ENCODE measurements at places on chromosomes 3 and 15. TPM values are rescaled to one million over a fixed set of nuclear protein-coding genes. Genes with fewer than 3 reads are reported as not detected.

SH3GL3 gene
- not detected for total RNA-seq

DNA sequence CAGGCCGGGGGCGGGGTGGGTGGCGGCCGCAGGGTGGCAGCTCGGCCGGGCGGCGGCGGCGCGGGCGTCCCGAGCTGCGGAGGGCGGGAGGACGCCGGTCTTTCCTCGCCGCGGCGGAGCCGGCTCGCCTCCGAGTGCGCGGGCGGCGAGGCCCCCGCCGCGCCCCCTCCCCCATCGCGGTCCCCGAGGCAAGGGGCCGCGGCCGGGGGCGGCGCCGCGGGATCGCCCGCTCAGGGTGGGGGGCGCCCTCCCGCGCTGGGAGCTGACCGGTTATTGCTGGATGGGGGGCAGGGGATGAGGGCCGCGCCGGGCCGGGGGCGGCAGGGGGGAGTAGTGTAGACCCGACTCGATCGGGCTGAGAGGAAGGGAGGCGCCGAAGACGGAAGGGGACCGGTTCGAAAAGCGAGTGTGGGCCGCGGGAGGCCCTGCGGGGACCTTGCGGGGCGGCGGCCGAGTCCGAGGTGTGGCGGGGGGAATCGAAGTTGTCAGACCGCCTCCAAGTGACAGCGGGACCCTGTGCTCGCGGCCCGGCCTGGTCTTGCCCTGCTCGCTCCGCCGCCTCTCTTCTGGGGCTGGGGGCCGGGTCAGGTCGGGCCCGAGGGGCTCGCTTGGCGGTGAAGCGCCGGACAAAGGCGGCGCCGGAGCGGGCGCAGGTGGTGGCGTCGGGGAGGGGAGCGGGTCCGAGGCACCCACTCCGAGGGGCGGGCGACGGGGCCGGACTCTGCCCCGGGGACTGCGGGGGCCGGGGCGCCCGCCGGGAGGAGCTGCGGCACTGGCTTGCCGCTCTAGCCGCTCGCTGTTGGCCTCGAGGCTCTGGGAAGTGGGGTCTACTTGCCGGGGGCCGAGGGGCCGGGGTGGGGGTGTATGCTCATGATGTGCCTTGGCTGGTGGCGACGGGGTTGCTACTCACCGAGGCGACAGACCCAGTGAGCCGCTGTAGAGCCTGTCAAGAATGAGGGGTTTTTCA lies 1.1 kb downstream of the BAHD1 start:
- no peaks in the 10 kb centered on the region for H3K27me3 ChIP-seq
- peak; percentile 60 for DNase-seq
- peak overlapping the region; percentile 89 for H3K4me3 ChIP-seq
- H3K36me3 ChIP-seq: no peaks in the 10 kb centered on the region
- peaks cover 21% of the 10 kb centered on the region for H3K4me1 ChIP-seq
- H3K27ac ChIP-seq: peak overlapping the region; percentile 76

- H3K4me1 ChIP-seq: no peaks in the 10 kb centered on the region
- no peak overlapping the region for H3K27ac ChIP-seq
- H3K4me3 ChIP-seq: no peak overlapping the region
- H3K36me3 ChIP-seq: no peaks in the 10 kb centered on the region
- no peak for DNase-seq
- H3K27me3 ChIP-seq: no peaks in the 10 kb centered on the region
Observed at GRCh38 chr3:112761062-112761638, 85.5 kb downstream of the CD200R1L start.

DNA sequence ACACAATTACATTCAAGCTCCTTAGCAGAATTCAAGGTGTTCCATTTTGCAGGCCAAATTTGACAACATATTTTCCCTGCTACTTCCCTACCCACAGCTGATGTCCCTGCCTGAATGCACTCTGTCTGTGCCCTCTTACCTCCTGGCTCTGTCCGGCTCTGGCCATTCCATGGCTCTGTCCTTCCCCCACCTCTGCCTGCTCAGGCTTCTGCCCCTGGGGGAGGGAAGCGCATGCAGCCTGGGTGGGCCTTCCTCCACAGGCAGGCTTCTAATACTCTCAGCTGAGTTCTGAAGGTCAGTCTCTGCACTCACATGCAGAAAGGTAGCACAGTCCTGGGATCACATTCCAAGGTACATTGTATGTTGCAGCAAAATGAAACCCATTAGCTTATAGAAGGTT lies 113.6 kb upstream of the CACNA2D3 start:
- H3K4me1 ChIP-seq: no peaks in the 10 kb centered on the region
- no peak for DNase-seq
- no peak overlapping the region for H3K27ac ChIP-seq
- no peak overlapping the region for H3K4me3 ChIP-seq
- no peaks in the 10 kb centered on the region for H3K27me3 ChIP-seq

- no peaks in the 10 kb centered on the region for H3K4me1 ChIP-seq
- no peaks in the 10 kb centered on the region for H3K27me3 ChIP-seq
- H3K36me3 ChIP-seq: no peaks in the 10 kb centered on the region
- H3K27ac ChIP-seq: no peak overlapping the region
Observed at GRCh38 chr15:92569778-92570177, 85.8 kb downstream of the FAM174B start.
